ENCODE measurements at places on chromosomes 5 and 9.

- no peak for DNase-seq
Measured at GRCh38 chr5:97245386-97245785, 62.3 kb upstream of the RIOK2 start.

GRCh38 chr9:131436865-131437271 lies 43.0 kb downstream of the PRRC2B start:
- DNase-seq, result no peak

- no peak for DNase-seq
Measured at GRCh38 chr5:141529873-141530272, 41.0 kb downstream of the PCDHGC5 start.

DNA sequence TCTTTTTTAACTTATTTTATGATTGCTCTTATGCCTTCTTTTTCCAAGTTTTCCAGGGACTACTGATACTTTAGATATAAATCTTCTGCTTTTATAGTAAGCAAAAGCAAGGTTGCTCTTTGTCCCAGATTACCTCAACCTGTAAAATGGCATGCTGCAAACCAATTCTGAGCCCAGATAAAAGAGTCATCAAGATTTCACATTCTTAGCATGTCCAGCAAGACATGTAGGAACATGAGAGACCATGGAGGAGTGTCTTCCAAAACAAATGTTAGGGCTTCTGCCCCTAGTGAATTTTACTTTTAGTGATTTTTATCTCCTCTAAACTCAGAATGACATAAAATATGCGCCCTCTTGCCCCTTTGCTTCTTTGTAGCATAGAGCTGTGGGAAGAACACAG lies 7.0 kb upstream of the CDC20B start:
- no peak for DNase-seq

GRCh38 chr9:109449036-109449798 lies 48.9 kb downstream of the PTPN3 start:
- no peak for DNase-seq

GRCh38 chr5:135248801-135249231 lies 150.2 kb downstream of the MACROH2A1 start:
- no peak for DNase-seq

- DNase-seq, result no peak
Measured at GRCh38 chr9:16679327-16679821, 191.1 kb downstream of the BNC2 start.

- DNase-seq, result no peak
Measured at GRCh38 chr9:18478501-18479361, 4.8 kb downstream of the ADAMTSL1 start.

DNA sequence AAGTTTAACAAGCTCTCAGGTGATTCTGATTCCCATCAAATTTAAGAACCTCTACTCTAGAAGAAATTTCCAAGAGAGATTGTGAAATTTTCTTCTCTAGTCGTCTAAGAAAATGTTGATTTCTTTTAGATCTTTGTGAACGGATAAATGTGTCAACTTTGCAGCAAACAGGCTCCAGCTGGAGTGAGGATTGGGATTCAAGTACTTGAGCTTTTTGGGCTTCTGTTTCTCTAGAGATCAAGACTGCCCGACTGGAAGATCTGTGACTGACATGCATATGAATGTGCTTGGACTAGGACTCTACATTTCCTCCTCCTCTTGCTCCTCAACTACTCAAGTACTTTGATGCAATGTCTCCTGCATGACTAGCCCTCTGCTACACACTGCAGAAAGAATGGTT lies 388.3 kb downstream of the TMEM38B start:
- DNase-seq, result no peak

- no peak for DNase-seq
Measured at GRCh38 chr5:42581845-42582244, 158.6 kb downstream of the GHR start.

GRCh38 chr9:74663439-74663838 lies 166.3 kb downstream of the RORB start:
- DNase-seq, result no peak

- DNase-seq, result no peak
Measured at GRCh38 chr9:88826181-88826580, 165.1 kb upstream of the S1PR3 start.

DNA sequence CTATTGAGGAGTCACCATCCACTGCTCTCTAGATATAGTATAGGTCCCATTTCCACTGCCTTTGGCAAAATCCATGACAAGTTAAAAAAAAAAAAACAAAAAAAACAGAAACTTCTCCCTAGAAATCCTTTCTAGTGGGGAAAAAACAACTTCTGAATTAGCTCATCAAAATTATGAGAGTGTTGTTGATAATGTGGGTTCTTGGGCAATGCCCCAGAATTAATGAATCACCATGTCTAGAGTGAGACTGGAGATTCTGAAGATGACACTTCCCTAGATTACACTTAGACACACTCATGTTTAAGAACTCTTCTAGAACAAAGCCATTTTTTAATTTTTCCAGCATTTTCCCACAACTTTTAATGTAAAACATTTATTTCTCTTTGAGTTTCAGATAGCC lies 728.0 kb upstream of the C9orf72 start:
- DNase-seq, result no peak

GRCh38 chr9:98479967-98480847 lies 224.8 kb upstream of the TBC1D2 start:
- no peak for DNase-seq

DNA sequence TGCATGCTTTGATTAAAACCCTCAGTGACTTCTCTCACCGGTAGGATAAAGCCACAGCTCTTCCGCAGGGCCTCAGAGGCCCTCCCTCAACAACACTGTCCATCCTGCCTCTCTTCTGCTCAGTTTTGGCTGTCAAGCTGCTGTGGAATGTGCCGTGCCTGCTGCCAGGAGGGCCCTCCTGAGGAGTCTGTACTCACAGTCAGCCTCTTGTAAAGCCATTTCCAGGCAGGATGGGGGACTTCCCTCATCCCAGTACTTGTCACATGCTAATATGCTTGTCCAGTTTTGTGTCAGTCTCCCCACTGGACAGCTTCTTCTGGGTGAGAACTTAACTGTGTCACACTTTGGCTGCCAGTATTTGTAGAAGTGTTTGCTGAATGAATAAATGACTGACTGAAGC lies 13.9 kb upstream of the DDX41 start:
- DNase-seq, result no peak

DNA sequence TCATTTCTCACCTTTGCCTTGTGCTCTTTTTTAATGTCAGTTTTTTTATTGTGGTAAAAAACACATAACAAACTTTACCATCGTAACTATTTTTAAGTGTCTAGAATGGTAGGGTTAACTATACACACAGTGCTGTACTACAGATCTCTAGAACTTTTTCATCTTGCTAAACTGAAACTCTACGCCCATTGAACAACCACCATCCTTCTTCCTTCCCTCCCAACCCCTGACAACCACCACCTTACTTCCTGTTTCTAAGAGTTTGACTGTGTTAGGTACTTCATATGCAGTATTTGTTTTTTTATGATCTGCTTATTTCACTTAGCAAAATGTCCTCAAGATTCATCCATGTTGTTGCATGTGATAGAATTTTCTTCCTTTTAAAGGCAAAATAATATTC lies 54.9 kb downstream of the PSAT1 start:
- peak; percentile 9 for DNase-seq

- no peak for DNase-seq
Measured at GRCh38 chr5:31079668-31080067, 113.8 kb upstream of the CDH6 start.

DNA sequence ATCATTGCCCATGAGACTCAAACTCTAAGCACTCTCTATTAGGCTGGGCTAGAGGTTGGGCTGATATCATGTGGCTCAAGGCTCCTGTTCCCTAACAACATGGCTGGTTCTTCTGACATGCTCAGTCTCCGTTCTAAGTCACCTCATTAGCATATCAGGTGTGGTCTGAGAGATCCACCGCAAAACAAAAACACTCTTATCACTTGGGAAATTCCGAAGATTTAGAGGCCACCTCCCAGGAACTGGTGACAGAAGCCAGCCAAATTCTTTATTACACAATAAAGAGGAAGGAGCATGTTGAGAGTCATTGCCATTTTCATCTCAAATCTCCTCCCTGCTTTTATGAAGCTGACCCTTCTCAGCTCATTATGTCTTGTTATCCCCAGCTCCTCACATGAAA lies 107.6 kb downstream of the MSX2 start:
- no peak for DNase-seq

- DNase-seq, result no peak
Measured at GRCh38 chr5:57741336-57741735, 258.7 kb upstream of the ACTBL2 start.

DNA sequence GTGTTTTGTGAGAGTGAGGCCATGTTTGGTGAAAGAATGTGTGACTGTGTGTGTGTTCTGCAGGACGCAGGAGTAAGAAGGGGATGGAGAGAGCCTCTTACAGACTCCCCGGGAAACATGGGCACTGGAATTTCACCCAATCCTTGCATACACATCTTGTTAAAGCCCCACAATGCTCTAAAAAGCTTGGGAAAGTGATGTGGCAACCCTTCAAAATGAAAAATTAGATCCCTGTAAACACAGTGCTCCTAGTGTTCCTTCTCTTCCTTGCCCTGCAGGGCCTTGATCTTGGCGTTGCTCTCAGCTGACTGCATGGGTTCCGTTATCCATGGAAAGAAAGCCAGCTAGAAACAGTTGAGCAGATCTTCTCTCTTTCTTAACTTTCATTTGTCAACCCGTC lies 701.7 kb downstream of the SEMA5A start:
- no peak for DNase-seq

DNA sequence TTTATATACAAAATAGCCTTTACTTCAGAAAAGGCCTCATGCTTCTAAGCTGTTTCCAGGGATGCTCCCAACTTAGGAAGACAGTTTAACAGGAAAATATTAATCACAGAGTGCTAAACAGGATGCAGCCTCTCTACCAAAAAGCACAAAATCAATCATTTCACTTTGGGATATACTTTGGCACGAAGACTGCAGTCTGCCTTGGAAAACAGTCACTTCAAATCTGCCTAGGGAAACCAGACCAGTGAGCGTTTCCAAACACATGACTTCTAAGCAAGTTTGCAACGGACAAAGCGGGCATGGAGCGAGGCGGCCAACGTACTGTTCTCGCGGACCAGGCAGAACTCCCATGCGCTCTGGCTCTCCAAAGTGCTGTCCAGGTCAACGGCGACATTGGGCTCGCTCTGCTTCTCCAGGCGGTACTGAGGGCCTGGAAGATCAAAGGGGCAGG lies 201.0 kb downstream of the MAPKAP1 start:
- DNase-seq, result no peak

DNA sequence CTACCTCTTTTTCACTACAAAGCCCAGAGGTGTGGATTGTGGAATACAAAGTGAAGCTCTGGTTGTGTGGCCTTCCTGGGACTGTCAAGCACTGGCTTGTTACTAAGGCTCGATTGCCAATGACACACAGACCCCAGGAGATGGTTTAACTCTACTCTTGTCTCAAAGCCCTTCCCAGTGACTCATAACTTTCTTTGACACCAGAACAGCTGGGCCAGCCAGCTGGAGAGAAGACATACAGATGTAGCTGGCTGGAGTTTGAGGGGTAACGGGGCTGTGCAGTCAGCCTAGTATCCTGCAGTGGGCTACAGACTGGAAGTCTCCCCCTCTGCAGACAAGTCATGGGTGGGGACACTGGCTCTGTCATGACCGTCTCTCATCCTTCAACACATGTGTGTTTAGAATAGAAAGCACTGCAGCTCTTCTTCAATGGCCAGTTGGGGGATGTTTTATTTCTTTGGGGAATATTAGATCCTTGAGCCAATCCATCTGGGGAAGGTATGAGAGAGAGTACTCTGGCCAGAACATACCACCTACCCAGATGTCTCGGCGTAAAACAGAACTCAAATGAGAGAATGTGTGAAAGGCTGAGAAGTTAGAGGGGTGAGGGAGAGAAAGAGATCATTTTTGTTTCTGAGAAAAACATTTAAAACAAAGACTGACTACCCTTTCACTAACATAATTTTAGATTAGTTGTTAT lies 53.3 kb downstream of the SEMA6A start:
- DNase-seq, result no peak

GRCh38 chr9:69496846-69497450 lies 171.9 kb downstream of the ENTREP1 start:
- no peak for DNase-seq

DNA sequence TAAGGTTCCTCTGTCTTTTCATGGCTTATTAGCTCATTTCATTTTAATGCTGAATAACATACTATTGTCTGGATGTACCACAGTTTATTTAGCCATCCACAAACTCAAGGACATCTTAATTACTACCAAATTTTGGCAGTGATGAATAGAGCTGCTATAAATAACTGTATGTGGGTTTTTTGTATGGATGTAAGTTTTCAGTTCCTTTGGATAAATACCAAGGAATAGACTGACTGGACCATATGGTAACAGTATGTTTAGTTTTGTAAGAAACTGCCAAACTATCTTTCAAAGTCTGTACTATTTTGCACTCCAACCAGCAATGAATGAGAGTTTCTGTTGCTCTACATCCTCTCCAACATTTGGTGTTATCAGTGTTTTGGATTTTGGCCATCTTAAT lies 38.7 kb downstream of the SCAMP1 start:
- DNase-seq, result no peak

- DNase-seq, result no peak
Measured at GRCh38 chr9:4938496-4938895, 46.6 kb upstream of the JAK2 start.

- DNase-seq, result peak; percentile 52
Measured at GRCh38 chr5:93915142-93915553, 173.7 kb upstream of the POU5F2 start.

DNA sequence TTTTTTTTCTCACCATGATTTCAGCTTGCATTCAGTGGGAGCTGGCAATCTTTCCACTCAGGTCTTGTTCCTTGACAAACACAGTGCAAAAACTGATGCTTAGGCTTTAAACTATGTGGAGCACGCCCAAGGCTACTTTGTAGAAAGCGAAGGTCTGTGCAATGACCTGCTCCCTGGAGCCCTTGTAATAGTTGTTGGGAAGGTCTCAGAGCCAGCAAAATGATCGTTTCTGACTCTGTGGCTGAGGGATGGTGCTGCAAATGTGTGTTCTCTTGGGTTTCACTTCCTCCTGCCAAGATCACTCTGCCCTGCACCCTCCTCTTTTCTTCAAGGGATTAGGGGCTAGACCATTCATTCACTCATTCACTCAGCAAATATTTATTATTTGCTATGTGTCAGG lies 249.7 kb upstream of the MAP3K1 start:
- no peak for DNase-seq

DNA sequence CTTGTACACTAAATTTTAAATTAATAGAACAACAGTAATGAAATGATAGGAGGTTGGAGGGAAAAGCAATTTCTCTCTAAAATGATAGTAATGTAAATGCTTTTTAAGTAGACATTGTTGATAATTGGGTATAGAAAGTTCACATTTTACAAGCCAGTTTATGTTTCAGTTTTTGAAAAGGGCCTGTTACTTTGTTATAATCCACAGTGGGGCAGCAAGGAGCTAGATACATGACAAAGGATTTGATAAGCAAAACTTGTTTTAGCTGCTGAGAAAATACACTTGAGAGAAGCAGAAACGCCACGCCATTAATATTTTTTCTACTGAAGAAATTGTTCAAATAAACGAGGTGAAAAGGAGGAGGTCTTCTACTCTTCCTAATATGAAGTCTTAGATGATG lies 30.2 kb downstream of the SREK1 start:
- peak; percentile 13 for DNase-seq

GRCh38 chr5:91061946-91062562 lies 321.1 kb downstream of the ARRDC3 start:
- no peak for DNase-seq

GRCh38 chr5:63398346-63398745 lies 563.9 kb downstream of the HTR1A start:
- DNase-seq, result no peak
